ENCODE measurements at places on chromosomes 12 and 14.

DNA sequence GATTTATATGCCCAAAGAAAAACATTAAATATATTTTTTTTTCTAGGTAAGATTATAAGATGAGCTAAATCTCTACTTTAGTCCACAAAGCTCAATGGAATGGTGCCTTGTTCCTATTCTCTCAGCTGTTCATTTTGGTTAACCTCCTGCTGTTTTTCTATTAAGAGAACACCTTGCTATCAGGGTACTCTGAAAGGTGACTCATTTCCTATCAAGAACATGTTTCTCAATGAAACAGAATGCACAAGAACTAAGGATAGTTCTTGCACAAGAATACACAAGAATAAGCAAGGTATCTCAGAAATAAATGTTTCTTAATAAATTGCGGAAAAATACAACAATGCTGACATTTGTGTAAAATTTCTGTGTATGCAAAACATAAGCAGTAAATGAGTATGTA is 14.1 kb downstream of the ABCD2 start:
- no peak for DNase-seq

DNA sequence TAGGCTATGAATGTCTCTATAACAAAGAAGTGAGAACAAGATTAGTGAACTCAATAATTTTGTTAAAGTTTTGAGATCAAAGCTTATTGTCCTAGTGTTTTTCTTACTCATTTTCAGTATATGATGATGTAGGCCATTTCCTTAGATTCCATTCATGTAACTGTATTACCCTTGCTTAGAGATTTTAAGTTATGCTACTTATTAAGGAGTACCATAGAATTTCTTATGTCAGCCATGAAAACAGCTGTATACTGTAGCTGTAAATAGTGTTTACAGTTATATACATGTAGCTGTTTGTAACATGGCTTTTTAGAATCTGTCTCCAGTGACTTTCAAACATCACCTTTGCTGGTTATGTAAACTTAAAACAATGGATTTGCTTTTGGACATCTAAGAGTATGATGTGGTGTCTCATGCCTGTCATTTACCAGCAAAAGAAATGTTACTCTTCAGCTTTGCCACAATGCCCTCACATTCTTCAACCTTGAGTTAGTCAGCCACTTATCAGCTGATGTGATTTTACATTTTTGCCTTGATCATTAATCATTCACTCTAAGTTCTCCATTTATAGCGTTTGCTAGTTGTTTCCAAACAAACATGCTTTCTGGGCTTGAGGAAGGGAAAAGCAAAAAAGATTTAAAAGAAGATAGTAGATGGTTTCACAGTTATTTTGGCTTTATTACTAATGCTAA is 55.5 kb downstream of the SLC16A7 start:
- DNase-seq: no peak

GRCh38 chr14:86084097-86084496 is 554.2 kb downstream of the FLRT2 start:
- no peak for DNase-seq

- no peak for DNase-seq
Observed at GRCh38 chr14:22837114-22837749, 847 bp downstream of the MMP14 start.

GRCh38 chr12:20040831-20041230 is 327.5 kb upstream of the PDE3A start:
- no peak for DNase-seq

GRCh38 chr12:122276242-122276641 is 9.9 kb upstream of the VPS33A start:
- DNase-seq: no peak

GRCh38 chr12:80373666-80374065 is 70.4 kb upstream of the PTPRQ start:
- DNase-seq: no peak

DNA sequence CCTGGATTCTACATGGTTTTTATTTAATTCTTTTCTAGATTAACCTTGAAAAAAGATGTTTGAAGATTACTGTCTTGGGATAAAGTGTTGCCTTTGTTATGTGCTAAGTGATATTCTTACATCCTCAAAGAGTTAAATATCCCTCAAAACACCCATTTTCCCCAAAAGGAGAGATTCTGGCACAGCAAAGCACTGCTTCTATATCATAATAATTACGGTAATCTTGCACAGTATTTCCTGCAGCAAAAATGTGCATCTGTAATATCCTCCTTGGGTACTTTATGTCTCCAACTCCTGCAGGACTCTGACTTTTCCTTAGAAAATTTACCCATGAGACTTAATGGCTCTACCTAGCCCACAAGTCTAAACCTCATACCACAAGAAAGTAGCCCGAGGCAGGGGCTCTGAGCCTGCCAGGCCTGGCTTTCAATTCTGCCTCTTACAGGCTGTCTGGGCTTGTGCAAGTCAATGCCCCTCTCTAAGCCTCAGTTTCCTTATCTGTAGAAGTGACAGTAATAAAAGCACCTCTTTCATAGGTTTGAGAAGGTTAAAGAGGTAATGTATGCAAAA is 45.8 kb downstream of the SVOP start:
- no peak for DNase-seq

- DNase-seq: no peak
Observed at GRCh38 chr14:63483315-63483714, 59.9 kb downstream of the PPP2R5E start.

GRCh38 chr12:22855456-22855855 is 230.5 kb downstream of the ETNK1 start:
- no peak for DNase-seq

DNA sequence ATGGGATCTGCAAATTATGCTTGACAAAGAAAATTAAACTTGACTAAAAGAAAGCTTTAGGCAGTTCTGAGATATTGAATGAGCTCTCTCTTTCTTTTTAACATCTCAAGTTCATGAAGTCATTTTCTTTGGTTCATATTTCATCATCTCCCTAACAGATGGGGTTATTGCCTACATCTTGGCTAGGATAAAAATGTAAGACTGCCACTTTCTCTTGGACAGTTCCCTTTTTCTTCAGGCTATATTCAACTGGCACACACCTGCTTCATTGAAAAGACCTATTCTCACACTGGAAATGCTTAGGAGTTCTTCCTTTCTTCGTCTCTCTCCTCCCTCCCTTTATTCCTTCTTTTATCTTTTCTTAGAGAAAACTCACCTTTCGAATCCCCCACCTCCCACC is 355.9 kb upstream of the SEL1L start:
- no peak for DNase-seq

- DNase-seq: no peak
Observed at GRCh38 chr14:22314183-22314820, 274.7 kb downstream of the DAD1 start.

DNA sequence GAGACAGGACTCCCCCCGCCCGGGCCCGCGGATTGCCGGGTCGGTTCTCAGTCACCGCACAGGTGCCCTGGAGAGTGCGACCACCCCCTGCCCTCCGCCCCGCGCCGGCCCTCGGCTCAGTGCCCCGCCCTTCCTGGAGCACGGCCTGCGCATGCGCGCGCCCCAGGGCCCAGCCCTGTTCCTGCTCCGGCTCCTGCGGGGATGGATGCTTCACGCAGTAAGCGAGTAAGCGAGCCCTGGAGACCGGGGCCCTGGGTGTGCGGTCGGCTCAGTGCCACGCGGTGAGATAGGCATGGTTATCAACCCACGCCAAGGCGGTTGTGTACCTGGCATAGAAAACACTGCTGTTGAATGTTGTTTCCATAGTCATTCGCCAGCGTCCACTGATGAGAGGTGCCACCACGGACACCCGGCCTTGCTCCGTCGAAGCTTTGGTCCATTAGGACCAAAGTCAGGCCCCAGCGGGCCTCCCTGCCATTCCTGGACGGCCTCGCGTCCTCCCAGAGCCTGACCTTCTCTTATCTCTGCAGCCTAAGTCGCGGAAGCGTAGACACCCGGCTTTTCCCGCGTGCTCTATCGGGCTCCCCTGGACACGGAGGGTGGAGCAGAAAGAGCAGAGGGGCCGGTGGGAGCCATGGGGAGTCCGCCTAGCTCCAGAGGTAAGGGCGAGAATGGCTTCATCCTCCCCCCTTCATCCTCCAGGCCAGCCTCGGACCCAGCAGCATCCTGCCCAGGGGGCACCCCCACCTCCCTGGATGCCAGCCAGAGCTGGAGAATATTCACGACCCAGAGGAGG is 90.6 kb downstream of the PAPOLA start:
- DNase-seq: peak; percentile 83

DNA sequence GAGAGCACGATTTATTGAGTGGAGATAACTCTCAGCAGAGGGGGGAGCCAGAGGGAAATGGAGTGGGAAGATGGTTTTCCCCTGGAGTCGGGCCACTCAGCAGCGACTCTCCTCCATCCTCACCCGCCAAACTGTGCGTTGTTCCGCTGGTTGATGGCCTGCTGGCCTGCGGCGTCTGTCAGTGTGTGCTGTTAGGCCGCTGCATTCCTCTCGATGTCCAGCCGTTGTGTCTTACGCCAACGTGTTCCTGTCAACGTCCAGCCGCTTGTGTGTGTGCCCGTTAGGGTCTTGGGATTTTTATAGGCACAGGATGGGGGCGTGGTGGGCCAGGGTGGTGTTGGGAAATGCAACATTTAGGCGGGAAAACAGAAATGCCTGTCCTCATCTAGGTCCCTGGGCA is 69.2 kb downstream of the PTPRQ start:
- no peak for DNase-seq

DNA sequence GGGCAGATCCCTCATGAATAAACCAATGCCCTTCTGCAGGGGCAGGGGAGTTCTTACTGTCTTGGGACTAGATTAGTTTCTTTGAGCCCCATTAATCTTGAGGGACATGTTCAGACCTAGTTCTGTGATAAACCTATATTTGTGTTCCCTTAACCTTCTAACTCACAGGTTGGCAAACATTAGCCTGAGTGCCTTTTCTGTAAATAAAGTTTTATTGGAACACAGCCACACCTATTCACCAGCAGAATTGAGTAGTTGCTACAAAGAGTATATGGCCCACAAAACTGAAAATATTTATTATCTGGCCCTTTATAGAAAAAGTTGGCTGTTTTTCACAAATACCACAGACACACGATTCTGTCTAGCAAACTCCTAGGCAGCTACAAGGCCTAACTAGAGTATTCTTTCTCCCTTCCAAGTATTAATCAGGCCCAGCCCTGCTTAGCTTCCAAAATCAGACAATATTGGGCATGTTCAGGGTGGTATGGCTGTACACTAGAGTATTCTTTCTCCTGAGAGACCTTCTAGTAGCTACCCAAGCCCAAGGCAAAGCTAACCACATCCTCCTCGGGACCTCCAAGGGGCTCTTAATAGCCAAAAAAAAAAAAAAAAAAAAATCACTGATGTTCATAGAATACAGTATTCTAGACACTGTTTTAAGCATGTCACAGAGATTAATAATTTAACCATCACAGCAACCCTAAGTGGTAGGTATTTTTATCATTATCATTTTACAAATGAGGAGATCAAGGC is 199.3 kb upstream of the PWP1 start:
- DNase-seq: no peak

GRCh38 chr12:34363050-34363673 is 340.9 kb downstream of the ALG10 start:
- no peak for DNase-seq

GRCh38 chr14:53378142-53378541 is 225.0 kb upstream of the DDHD1 start:
- no peak for DNase-seq

DNA sequence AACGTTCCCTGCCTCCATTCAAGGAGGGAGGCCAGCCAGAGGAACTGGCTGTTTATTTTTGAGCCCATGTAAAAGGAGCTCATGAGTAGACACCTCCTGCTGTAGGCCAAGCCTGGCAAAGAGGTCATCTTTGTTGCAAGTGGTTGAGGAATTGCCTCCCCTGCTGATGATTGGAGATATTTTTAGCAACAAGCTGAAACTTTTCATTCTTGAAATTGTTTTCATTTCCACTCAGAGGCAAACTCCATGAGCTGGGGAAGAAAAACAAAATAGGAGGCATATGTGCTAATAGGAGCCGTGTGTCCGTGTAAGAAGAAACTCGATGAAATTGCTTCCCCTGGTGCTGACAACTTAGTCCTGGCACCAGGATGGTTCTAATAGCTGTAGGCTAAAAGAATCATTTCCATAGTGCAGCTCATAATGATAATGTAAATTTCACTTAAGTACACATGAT is 440.1 kb upstream of the FAR2 start:
- no peak for DNase-seq

DNA sequence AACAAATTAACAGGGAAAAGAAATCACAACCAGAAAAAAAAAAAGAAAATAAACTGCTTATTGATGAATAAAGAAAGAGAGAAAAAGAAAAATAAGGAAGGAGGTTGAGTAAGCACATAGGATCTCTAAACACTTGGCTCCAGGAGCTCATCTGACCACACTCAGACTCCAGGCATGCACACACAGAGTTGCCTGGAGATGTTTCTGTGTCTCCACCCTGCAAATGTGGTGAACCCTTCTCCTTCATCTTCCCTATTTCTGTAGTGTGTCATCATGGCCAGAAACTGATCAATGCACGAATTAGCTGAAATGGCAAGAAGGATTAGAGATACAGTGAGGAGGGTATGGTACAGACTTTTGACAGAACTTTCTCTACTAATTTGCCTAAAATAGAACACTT is 20.2 kb downstream of the OR4N2 start:
- no peak for DNase-seq

GRCh38 chr12:53049571-53050318 is at the start of gene TNS2:
TNS2 (plus strand) TSS chr12:53050065; CDS start chr12:53050186, 121 bp downstream.
- DNase-seq: no peak
